ELR (cell line): ENCODE measurements at places on chromosomes 3 and 15.

GRCh38 chr15:75840659-75841058 is 2.6 kb upstream of the UBE2Q2 start:
- DNase-seq: peak; percentile 25

DNA sequence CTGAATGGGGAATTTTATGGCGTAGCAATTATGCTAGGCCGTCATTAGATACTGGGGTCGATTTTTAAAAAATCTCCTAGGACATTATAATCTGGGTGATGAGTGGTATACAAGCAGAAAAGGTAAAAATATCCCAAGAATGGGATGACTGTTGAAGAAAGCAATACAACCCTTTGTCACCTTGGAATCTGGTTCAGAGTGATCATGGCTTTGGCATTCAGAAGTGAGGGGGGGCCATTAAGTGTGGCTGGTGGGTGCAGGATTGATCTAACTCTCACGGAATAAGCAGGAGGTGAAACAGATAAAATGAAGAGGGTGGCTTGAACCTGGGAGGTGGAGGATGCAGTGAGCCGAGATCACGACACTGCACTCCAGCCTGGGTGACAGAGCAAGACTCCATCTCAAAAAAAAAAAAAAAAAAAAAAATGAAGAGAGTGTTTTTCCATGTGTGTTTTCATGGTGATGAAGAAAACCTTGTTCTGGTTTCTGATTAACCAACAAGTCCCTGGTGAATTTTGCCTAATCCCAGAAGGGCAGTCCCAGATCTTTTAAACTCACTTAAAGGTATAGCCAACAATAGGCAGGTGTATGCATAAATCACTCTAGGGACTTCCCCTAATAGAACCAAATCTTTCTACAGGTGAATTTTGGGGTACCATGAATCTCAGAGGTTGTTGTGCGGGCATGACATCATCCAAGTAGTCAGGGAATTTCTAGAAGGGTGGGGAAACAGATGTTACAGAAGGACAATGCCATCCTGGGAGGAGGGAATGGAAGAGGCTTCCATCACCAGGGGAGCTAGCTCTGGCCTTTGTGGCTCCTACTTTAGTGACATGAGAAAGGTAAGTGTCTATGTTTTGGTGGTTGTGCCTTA is 3.1 kb upstream of the RAD54L2 start:
- no peak for DNase-seq

GRCh38 chr3:132871956-132872355 is 149.7 kb upstream of the NPHP3 start:
- DNase-seq: no peak

DNA sequence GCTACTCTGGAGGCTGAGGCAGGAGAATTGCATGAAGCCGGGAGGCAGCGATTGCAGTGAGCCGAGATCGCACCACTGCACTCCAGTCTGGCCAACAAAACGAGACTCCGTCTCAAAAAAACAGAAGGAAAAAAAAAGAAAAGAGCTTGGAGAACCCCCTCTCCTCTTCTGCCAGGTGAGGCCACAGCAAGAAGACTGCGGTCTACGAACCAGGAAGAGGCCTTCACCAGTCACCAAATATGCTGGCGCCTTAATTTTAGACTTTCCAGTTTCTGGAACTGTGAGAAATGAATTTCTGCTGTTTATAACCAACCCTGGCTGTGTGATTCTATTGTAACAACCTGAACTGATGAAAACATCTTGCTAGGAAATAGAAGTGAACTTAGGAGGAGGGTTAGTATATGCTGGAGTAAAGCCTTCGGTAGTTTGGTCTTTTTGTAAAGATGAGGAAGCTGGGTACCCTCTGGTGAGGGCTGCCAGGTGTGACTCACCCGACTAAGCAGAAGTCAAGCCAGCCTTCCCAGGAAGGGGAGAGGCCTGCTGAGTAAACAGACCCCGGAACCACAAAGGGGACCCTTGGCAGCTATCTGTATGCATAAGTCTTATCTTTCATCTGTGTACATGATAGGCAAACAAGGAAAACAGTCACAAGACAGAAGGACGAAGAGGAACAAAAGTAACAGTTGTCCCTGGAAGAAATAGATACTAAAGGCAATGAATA is 78.7 kb downstream of the KLF13 start:
- peak; percentile 54 for DNase-seq

DNA sequence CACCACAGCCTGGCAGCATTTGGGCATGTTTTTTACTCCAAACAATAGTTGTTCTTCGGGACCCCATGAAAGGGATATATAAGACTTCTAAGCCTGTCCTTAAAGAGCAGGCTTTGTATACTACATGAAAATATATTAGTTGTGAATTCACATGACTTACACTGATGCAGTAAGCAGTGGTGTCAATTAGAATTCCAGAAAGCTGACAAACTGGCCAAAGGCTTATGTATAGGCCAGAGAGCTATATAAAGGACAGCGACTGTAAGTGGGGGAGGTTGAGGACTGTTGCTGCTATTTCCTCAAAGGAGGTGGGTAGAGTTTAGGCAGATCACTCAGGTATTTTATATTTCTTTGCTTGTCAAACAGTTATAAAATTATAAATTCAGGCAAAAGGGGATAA is 24.8 kb downstream of the KPNA4 start:
- DNase-seq: peak; percentile 54

DNA sequence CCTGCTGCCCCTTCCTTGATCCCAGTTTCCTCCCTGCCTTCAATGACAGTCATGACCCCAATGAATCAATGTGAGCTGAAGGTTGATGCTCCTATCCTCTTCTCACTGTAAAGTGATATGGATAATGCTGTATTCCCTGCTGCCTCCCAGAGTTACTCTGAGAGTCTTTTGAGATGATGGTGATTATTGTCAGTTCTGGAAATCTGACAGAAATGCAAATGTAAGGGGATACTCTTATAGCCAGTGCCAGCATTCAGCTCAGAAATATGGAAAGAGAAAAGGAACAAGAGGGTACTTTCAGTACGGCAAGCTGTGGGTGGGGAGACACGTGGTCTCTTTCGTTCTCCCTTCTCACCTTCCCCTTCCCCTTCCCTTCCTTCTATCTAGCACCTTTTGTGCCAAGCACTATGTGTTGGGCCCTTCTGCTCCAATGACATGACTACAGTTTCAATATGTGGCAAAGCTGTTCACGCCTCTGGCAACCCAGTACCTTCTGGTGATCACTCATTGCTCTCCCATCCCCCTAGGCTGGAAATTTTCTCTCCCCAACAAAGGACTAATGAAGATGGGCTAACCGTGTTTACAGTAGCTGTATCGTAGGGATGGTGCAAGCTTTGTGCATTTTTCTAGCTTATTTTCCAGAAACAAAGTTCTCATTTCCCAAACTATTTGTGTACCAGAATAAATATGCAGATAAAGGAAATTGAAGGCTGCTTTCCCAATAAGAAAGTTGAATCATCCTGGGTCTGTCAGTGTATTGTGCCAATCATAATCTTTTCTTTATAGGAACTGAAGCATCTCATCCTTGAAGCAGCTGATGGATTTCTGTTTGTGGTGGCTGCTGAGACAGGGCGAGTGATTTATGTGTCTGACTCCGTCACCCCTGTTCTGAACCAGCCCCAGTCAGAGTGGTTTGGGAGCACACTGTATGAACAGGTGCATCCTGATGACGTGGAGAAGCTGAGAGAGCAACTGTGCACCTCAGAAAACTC is 70.3 kb downstream of the ARNT2 start:
- no peak for DNase-seq

GRCh38 chr15:39443659-39444219 is 137.1 kb upstream of the THBS1 start:
- no peak for DNase-seq

- no peak for DNase-seq
Measured at GRCh38 chr3:129233538-129233937, 15.9 kb upstream of the COPG1 start.

DNA sequence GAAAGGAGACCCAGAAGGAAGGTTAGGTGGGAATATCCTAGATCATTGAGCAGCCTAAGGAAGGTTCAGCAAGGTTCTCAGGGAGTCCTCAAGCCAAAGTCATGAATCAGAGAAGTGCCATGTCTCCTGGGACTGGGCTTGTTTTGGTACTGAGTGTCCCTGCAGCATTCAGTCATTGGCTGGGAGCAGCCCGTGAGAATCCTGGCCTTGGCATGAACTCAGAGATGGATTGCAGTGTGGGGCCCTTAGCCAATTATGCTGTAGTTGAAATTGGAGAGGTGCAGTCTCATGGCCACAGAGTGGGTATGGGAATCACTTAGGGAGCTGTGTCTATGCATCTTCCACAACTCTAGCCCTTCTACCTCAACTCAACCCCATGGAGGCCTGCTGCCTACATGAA is 17.0 kb upstream of the PPM1L start:
- no peak for DNase-seq

DNA sequence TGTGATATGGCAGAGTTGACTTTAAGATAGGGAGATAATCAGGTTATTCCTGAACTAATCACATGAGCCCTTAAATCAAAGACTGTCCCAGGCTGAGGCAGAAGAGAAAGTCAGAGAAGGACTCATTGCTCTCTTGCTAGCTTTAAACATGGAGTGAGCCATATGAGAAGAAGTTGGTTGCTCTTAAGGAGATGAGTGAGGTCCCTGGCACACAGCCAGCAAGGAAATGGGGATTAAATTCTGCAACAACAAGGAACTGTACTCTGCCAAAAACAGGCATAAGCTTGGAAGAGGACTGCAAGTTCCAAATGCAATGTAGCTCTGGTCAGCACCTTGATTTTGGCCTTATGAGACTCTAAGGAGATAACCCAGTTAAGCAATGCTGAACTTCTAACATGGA is 457.0 kb downstream of the PLOD2 start:
- no peak for DNase-seq

- DNase-seq: peak; percentile 21
Measured at GRCh38 chr3:164351131-164351530, 727.2 kb downstream of the SI start.

DNA sequence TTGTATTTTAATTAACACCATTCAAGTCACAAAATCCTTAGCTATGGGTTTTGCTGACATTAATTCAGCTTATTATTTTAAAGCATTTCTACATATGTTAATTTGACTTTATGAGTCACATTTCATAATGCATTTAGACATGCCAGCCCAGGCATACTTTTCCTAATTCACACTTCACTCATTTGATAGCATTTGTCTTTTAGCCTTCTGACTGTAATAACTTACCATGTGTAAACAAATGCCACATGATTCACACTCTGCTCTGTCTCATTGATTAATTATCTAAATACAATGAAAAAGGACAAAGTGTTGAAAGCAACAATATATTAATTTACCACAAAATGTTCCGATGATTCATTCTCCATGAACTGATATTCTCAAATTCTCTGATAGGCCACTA is 927.8 kb upstream of the EPHA6 start:
- DNase-seq: no peak

DNA sequence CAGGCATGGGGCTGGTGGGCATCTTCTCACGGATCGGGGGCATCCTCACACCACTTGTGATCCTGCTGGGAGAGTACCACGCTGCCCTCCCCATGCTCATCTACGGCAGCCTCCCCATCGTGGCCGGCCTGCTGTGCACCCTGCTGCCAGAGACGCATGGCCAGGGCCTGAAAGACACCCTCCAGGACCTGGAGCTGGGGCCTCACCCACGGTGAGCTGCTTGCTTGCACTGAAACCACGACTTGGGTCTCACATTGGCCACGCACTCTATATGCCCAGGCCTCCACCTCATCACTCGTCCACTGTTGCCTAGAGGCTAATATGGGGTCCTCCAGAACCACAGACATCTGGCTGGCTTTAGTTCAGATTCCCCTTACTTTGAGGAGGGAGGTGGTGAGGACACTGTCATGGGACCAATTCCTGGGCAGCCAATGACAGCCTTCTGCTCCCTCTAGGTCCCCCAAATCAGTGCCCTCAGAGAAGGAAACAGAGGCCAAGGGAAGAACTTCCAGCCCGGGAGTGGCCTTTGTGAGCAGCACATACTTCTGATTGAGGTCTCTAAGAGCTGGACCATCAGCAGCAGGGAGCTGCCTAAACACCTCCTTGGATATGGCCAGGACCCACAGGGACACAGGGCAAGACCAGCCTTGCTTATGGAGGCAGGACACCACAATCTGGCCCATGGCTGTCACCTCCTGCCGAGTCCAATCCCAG is 5.0 kb upstream of the SLC22A14 start:
- DNase-seq: no peak

DNA sequence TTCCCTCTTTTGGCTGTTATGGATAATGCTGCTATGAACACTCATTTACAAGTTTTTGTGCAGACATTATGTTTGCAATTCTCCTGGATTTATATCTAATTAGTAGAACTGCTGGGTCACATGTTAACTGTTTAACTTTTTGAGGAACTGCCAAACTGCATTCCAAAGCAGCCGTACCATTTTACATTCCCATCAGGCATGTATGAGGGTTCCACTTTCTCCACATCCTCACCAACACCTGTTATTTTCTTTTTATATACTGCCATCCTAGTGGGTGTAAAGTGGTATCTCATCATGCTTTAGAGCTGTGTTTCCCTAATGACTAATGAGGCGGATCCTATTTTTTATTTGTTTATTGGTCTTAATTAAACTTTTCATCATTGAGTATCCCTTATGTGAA is 9.2 kb downstream of the KPNA4 start:
- DNase-seq: no peak

- DNase-seq: no peak
Measured at GRCh38 chr15:80712956-80713355, 17.8 kb downstream of the ABHD17C start.

DNA sequence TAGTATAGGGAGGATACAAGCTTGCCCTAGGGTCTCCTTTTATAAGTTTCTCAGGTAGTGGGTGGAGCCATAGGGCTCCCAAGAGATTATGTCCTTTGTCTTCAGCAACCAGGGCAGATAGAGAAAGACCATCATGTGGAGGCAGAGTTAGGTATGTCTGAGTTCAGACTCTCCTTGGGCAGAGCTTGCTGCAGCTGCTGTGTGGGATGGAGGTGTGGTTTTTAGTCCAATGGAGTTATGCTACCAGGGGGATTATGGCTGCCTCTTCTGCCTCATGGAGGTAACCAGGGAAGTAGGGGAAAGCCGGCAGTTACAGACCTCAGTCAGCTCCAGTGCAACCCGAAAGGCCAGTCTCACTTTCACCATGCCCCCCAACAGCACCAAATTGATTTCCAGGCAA is 220.5 kb downstream of the NECTIN3 start:
- DNase-seq: no peak

DNA sequence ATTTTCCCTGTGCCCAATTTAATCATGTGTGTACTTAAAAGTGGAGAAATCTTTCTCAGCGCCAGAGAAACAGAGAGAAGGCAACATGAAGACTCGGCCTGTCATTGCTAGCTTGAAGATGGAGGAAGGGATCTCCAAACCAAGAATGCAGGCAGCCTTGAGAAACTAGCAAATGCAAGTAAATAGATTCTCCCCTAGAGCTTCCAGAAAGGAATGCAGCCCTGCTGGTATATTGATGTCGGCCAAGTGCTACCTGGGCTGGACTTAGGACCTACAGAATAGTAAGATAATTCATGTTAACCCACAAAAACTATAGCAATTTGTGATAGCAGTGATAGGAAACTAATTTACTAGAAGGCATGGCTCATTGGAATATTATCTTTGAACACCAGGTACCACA is 150.9 kb upstream of the ABI3BP start:
- DNase-seq: no peak

GRCh38 chr3:8604006-8604405 is 40.6 kb downstream of the SSUH2 start:
- DNase-seq: no peak
